HT1080 (cell line): ENCODE measurements at places on chromosomes 5 and 9. TPM values are rescaled to one million over a fixed set of nuclear protein-coding genes. Genes with fewer than 3 reads are reported as not detected.

Gene TNFSF8
- total RNA-seq, result not detected in 2 replicates

Gene CD14
- total RNA-seq, result not detected in 2 replicates

Gene OR1N2
- total RNA-seq, result not detected in 2 replicates

Gene SMIM3
- total RNA-seq, result 4.4 and 5.9 TPM in 2 replicates

Gene LAMC3
- 0.13 and 0.29 TPM in 2 replicates for total RNA-seq

Gene HMCN2
- 0.23 and 0.48 TPM in 2 replicates for total RNA-seq

Gene PFN3
- total RNA-seq, result not detected in 2 replicates

Gene DAB2IP
- total RNA-seq, result 12.6 and 16.6 TPM in 2 replicates

Gene SEMA5A
- 1.8 and 2.7 TPM in 2 replicates for total RNA-seq

Gene OR13C5
- not detected in 2 replicates for total RNA-seq

Gene CCDC187
- under 0.01 and 0.02 TPM in 2 replicates for total RNA-seq

DNA sequence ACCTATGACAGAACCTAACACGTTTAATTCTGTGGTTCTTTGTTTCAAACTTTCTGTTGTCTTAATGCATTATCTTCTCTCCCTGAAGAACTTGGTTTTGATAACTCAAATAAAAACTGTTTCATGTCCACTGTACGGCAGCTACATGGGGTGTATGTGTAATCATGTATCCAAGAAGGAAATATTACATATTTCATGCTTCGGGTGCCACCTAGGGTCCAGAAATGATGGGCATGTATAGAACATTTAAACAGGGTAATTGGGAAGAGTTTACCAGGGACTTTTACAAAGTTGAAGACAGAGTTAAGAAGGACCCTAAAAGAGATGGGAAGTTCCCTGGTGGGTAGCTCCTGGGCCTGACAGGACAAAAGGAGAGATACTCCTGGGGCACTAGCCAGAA is 291.3 kb downstream of the FBXL7 start:
- DNase-seq, result no peak

DNA sequence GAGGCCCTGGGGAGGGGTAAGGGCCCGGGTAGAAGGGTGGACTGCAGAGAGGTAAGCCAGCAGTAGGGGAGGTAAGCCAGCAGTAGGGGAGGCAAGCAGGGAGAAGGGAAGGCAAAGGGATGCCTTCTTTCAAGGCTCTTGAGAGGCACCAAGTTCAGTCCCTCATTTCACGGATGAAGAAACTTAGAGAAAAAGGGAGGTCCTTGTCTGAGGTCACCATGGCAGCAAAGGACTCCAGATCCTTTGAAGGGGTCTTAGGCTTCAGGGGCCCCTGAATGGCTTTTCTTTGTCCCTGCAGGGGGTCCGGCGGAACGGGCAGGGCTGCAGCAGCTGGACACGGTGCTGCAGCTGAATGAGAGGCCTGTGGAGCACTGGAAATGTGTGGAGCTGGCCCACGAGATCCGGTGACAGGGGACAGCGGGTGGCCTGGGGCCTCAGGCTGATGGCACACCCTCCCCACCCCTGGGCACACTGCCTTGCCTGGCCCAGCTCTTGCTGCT is 42.6 kb downstream of the RGS3 start:
- DNase-seq, result no peak

DNA sequence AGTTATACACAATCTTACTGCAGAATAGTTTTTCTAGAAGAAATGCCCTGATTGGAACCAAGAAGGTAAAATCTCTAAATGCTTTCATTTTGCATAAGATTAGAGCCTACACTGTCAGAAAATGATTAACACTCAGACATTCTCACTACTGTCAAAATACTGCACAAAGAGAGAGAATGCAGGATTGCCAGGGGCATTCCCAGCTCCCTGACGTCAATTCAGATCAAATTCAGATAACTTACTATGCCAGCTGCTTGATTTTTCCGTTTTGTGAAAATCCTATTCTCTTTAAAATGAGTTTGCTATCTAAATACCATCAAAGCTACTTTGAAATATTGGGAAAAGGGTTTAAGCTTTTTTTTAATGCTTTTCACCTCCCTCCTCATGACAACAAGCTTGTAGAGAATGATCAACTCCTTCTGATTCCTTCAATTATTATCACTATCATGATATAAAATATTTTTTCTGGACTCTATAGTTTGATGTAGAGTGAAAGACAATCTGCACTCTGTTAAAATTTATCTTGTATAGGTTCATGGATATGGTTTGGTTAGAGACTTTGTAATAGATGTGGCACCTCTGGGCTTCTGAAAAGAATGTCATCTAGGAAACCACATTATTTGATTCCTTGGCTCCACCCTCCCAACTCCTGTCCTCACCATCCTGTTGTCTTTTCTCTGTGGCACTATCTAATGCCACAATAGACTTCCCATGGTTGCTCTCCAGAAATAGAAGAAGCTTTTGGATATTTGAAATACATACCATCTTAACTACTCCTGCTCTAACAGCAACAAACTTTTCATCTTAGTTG is 407.7 kb downstream of the PDE4D start:
- no peak for DNase-seq

- no peak for DNase-seq
Observed at GRCh38 chr5:170154297-170154696, 48.6 kb downstream of the FOXI1 start.

DNA sequence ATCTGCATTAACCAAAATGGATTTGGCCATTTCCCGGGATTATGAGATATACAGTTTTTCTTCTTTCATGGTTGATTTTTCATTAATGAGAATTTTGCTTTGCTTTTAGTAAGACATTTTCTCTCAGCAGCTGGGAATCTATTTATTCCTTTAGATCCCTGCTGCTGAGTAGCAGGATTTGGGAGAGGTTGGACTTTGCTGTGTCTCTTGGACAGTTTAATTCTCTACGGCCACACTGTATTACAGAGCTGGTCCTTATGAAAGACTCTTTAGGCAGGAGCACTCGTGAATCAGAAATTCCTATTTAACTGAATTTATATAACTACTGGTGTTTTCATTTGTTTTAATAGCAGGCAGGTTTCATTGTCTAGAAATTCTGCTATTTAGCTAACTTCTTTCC is 1.6 kb downstream of the UNC13B start:
- DNase-seq, result no peak

DNA sequence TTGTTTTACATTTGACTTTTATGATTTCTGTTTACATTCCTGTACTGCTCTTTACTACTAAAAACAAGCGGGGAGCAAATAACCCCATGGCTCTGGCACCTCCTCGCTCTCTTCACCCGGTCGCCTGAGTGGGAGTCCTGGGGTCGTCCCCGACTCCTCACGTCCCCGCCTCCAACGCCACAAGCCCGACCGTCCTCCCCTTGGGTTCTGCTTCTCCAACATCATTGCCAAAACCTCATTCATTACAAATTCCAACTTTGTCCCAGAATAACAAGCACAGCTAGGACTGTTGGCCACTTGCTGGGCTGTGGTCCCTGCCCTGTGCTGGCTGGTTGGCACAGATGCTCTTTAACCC is 35.1 kb downstream of the MRPL36 start:
- no peak for DNase-seq

DNA sequence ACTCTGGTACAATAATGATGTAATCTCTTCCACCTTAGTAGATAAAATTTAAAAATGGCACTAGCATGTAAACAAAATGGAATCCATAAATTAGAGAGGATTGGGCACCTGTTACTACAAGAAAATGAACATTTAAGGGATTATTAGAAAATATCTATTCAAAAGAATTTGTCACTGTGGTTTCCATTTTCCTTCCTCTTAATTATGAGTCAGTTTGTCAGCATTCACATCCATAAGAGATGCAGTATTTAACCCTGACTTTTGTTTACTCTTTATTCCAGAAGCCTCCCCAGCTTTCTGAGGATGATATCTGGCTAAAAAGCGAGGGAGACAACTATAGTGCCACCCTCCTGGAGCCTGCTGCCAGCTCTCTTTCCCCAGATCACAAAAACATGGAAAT is 72.1 kb downstream of the C9orf152 start:
- DNase-seq, result no peak

DNA sequence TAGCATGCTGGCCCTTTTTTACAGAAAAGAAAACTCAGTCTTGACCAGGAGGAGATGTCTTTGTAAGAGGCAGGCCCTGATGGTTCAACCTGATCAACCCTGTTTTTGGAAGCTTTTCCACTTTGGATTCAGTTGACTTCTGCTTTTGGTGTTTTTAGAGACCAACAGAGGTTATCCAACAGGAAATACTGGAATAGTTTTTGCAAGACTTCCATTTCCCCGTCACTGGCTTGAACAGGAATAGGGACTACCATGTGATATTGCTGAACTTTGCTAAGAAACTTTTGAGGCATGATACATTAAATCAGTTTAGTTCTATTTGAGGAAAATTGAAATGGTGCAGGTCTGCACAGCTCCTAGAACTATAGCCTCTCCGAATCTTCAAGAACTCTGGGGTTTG is 17.1 kb upstream of the DAB2 start:
- no peak for DNase-seq

DNA sequence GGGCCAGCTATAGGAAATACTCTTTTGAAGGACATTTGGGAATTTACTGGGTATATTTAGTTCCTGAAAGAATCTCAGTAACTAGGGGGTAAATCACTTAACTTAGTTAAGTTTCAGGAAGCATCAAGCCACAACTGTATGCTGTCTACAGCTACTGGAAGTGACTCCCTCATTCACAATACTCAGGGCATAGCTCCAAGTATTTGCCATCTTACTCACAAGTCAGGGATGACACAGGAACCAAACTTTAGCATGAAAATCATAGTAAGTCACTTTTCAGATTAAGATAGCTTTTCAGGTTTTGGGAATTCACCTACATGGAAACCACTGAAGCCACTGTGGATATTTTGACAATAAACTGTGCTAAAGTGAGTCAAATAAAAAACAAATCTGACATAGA is 242.4 kb upstream of the ATP10B start:
- peak; percentile 74 for DNase-seq

DNA sequence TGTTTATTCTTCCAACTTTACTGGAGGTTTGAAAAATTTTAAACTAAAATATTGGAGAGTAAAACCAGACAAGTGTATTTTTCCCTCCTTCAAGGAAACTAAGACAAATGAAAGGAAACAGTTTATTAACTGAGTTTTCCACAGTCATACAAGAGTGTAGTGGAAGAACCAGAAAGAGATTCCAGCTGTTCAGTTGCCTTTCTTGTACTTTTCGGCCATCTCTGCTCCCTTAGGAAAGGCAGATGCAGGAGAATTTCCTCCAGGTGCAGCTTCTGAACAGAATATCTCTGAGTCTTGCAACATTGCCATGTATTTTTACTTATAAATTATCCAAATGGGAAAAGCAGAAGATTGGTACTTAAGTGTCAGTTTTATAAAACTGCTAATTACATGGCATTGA is 217.1 kb downstream of the MAST4 start:
- no peak for DNase-seq

GRCh38 chr9:115165233-115165632 is 47.3 kb upstream of the TNC start:
- peak; percentile 25 for DNase-seq

DNA sequence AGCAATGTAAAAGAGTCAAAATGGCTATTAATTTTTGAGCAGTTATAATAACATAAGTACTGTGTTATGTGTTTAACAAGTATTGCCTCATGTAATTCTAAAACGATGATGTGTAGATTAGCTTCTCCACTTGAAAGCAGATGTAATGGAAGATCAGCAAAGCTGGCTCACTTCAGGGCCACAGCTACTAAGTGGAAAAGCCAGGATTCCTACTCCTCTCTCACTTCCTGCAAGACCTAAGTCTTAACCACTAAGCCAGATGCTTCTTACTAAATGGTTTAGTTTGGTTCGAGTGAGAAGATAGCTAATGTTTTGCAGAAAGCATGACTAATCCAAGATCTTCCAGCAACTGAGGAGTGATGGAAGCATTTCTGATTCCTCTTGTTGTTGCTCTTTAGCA is 15.7 kb upstream of the TNC start:
- DNase-seq, result peak; percentile 70

DNA sequence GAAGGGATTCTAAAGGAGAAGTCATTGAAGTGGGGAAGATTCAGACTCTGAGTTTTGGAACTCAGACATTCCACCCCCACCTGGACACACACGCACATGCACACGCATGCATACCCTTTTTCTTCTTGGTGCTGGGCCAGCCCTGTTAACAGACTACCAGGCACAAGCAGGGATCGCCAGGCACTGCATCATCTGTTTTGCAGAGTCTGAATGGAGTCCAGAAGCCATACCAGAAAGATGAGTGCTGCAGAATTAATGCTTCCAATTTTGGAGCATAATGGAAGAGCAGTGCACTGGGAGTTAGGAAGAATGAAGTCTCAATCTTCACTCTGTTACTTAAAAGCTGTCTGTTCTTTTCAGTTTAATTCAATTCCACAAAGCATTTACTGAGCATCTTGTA is 95.5 kb downstream of the PDE8B start:
- no peak for DNase-seq

DNA sequence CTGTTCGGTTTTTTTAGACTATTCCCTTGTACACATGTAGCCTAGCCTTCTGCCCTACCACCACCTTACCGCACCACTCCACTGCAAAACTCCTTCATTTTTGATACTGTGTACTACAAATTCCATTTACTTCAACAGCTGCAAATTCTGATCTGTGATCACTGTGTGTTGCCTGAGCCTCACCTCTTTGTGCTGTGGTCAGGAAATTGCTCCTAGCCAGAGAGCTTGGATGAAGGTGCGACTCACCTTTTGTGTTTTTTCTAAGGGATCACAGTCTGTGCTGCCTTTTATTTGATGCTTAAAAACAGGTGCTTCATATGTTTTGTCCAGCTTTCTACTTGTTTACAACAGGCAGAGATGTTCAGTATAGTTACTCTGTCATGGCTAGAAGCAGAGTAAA is 31.5 kb downstream of the CSNK1G3 start:
- no peak for DNase-seq

DNA sequence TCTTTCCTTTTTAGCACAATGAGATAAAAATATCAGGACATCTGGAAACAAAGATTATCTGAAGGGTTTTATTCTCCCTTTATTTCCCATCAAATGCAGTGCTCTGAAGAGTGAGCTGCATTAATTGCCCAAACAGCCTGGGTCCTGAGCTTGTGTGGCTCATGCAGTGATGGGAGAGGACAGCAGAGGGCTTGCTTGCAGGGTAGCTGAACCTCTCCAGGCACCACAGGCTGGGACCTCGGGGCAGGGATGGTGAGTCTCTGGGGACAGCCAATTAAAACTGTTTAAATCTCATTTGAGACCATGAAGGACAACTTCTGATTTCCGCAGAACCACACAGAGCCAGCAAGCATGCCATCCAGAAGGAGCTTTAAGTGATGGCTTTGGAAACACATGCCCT is 71.2 kb downstream of the PLAC8L1 start:
- DNase-seq, result no peak

GRCh38 chr9:107488375-107489143 is 1.0 kb downstream of the KLF4 start:
- no peak for DNase-seq

- DNase-seq, result no peak
Observed at GRCh38 chr5:148497757-148498156, 114.0 kb downstream of the FBXO38 start.
